ENCODE measurements at places on chromosomes 2 and 18.

DNA sequence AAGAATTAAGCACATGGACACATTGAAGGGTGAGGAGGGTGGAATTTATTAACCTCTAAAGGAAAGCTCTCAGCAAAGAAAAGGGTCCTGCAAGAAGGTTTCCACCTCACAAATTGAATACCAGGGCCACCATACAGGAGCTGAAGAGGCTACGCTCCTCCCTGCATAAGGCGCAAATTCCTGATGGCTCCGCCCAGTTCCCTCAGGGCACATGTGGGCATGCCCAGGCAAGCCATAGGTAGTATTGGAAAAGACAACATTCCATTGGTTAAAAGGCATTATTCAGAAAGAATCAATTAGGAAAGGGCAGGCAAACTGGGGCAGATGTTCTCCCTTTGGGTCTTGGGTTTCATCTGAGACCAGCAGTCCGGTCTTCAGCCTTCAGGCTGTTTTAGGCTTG, 161.2 kb downstream of the PTPRM start:
- no peak for DNase-seq

GRCh38 chr2:121065239-121065638, 219.8 kb downstream of the TFCP2L1 start:
- no peak for DNase-seq

DNA sequence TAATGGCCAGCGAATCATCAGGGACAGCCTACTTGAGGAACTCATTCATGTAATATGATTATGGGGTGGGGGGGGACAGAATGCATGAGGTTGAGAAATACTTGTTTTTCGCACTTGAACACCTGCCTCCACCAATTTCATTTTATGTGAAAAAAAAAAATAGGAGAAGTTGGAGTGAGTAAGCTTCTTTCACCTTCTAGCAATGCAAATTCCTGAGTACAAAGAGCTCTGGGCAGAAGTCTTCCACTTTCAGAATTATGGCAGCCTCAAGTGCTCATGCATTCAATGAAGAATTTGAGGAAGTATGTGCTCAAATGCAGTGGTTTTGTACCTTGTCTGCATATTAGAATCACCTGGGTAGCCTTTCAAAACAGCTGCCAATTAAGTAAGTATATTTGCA, 40.1 kb upstream of the GPD2 start:
- DNase-seq, result no peak

GRCh38 chr2:142865924-142866323, 11.5 kb upstream of the KYNU start:
- no peak for DNase-seq

DNA sequence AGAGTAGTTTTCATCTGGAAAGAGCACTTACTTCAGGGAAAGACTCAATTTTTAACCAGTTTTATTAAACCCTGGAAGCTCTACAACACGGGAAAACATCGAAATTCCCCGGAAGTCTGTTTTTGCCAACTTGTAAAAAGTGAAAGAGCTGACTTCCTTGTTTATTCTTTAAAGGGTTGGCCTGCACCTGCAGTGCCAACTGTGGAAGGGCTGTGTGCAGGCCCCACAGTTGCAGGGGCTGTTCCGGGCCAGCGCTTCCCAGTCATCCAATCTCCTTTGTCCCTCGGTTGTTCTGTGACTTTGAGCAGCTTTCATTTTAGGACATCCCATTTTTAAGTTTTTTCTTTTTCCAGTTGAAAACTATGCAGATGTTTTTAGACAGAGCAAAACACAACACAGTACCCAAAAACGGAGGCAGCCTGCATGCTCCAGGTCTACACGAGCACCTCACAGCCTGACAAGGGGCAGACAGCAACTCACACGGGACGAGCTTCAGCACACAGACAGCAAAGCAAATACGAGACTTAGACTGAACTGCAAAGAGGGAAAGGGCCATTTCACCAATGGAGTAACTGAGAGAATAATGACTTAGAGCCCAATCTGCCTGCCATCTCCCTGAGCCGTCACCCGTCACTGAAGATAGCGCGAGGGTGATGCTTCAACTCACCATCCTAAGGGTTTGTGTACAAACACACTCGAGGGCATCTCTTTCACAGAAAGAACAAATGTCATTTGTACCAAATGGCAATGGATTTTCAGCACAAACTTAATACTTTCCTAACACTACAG, 70.6 kb downstream of the EMILIN2 start:
- DNase-seq, result no peak

DNA sequence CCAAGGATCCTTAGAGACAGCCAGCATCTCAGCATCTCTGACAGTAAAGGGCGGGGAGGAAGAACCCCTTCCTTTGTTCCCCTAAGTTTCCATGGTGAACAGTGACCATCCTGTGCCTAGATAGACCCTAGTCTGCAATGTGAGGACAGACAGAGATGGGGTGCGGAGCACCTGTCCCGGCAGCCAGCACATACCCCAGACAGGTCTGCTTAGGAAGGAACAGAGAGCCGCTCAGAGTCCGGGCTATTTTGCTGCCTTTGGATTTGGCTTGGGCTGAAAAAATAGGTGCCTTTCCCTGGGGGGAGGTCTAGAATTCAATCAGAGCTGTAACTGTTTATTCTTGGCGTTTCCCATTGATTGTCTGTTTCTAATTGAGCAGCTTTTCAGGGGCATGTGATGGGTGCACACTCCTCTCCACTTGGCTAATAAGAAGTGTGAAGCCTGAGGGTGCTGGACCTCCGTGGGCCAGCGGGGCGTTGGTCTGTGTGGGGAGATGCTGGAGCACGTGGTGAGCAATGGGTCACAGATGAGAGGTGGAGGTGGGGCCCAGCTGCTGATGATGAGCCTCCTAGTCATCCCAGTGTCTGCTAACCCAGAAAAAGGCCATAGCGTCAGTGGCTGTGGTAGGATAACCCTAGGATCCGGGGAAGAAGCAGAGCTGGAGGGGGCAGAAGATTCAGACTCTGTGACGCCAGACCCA, 236.8 kb downstream of the SEPTIN10 start:
- DNase-seq, result no peak

- DNase-seq, result no peak
Observed at GRCh38 chr2:95685513-95685912, 93.7 kb downstream of the TRIM43 start.

- no peak for DNase-seq
Observed at GRCh38 chr2:9768388-9768787, 74.9 kb upstream of the TAF1B start.
